ENCODE measurements at places on chromosomes 16 and 17.

DNA sequence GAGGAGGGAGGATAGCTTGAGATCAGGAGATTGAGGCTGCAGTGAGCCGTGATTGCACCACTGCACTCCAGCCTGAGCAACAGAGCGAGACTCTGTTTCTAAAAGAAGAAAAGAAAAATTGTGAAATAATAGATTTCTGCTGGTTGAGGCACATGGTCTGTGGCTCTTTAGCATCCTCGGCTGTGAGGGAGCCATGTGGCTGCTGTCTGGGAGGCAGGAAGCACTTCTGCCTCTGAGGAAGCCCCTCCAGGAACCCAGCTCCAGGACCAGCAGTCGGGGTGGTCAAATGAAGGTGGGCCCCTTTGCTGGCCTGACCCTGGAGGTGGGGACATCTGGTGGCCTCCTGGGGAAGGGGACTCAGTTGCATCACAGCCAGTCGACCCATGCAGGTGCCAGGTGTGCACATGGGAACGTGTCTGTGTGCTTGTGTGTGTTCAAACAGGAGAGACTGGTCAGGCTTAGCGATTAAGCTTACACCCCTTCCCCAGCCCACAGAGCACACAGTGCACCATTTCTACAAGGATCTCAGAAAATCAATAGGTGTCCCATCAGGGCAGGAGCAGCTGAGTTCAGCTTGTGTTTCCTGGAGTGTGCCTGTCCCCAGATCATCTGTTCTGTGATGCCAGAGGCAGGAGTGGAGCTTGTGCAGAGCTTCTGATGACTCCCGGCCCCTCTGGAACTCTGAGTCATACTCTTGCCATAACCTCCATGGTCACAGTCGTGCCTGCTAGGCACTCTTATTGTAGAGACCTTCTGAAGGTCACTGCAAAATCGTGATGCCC lies 24.3 kb upstream of the MGAT5B start:
- no peak for DNase-seq

- no peak for DNase-seq
Observed at GRCh38 chr17:41676058-41676419, 12.6 kb upstream of the EIF1 start.

GRCh38 chr17:57102122-57102521 lies 17.1 kb downstream of the AKAP1 start:
- no peak for DNase-seq

DNA sequence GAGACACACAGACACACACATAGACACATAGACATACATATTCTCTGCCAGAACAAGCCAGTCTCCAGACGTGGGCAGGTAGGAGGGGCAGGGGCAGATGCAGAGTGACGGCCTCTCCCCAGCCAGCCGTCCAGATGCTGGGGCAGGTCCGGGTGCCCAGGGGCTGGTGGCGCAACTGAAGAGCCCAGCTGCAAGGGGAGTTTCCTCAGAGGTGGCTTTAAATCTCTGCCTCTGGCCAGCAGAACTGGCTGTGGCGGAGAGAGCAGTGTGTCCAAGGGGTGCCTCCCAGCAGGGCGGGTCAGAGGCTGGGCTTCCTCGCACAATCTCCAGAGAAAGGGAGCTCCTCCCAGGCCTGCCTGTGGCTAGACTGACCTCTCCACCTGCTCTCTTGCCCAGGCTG lies 9.4 kb upstream of the GCGR start:
- DNase-seq, result no peak

All from stimulated activated CD4-positive, alpha-beta T cell treated with anti-CD3 and anti-CD28 coated beads, Interleukin-2, amount 100 ng/mL, for 24 hours (primary cell).